RPMI8226 (cell line): ENCODE measurements at places on chromosomes 4 and X.

DNA sequence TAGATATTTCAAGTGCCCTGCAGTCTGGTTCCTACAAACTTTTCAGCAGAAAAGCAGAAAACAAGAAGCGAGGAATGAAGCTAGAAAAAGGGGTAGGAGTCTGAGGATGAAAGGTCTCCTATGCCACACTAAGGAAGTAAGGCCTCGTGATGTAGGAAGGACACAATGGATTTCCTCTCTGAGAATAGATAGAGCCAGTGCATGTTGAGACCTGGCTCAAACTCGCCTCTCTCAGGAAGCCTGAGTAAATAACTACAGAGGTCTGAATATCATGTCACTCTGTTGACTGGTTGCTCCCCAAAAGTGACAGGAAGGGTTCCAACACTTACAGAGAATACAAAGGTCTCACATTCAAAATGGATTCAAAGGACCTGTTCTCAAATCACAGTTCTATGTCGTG lies 93.3 kb downstream of the GRIA3 start:
- DNase-seq: no peak

DNA sequence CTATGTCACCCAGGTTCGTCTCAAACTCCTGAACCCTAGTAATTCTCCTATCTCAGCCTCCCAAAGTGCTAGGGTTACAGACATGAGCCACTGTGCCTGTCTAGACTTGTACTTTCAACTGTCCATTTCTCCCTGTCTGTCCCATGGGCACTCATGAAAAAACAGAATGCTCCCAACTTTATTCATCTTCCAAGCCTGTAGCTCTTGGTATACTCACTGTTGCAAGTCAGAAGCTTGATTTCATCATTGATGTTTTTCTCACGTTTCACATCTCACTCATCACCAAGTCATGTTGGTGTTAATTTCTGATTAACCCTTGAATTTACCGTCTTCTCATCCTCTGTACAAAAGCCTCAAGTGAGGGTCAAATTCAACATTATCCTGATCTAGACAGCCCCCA lies 7.3 kb upstream of the SRP72 start:
- DNase-seq: no peak

DNA sequence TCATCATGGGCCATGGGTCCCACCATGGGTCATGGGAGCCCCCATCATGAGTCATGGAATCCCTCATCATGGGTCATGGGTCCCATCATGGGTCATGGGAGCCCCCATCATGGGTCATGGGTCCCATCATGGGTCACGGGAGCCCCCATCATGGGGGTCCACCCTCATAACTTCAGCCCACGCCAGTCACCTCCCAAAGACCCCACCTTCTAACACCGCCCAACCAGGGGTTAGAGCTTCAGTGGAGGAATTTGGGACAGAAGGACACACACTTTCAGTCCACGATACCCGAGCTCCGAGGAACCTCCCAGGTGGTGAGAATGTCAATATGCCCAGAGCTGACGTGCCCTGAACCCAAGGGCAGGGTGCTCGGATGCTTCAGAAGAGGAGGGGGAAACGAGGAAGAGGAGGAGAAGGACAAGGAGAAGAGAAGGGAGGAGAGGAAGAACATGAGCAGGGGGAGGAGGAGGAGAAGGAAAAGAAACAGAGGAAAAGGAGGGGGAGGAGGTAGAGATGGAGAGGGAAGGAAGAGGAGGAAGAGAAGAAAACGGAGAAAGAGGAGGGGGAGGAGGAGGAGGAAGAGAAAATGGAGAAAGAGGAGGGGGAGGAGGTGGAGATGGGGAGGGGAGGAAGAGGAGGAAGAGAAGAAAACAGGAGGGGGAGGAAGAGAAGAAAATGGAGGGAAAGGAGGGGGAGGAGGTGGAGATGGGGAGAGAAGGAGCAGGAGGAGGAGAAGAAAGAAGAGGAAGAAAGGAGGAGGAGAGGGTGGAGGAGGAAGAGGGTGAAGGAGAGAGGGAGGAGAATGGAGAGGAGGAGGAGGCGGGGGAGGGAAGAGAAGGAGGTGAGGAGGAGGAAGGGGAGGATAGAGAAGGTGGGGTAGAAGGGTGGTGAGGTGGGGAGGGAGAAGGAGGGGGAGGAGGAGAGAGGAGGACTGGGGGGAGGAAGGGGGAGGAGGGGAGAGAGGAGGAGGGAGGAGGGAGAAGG lies 17.7 kb downstream of the IL3RA start:
- DNase-seq: no peak

- DNase-seq: no peak
Observed at GRCh38 chr4:3355266-3355748, 62.5 kb downstream of the RGS12 start.

- no peak for DNase-seq
Observed at GRCh38 chrX:151912221-151912620, 468 bp upstream of the MAGEA4 start.

GRCh38 chr4:166802346-166802745 lies 431.9 kb downstream of the SPOCK3 start:
- no peak for DNase-seq

DNA sequence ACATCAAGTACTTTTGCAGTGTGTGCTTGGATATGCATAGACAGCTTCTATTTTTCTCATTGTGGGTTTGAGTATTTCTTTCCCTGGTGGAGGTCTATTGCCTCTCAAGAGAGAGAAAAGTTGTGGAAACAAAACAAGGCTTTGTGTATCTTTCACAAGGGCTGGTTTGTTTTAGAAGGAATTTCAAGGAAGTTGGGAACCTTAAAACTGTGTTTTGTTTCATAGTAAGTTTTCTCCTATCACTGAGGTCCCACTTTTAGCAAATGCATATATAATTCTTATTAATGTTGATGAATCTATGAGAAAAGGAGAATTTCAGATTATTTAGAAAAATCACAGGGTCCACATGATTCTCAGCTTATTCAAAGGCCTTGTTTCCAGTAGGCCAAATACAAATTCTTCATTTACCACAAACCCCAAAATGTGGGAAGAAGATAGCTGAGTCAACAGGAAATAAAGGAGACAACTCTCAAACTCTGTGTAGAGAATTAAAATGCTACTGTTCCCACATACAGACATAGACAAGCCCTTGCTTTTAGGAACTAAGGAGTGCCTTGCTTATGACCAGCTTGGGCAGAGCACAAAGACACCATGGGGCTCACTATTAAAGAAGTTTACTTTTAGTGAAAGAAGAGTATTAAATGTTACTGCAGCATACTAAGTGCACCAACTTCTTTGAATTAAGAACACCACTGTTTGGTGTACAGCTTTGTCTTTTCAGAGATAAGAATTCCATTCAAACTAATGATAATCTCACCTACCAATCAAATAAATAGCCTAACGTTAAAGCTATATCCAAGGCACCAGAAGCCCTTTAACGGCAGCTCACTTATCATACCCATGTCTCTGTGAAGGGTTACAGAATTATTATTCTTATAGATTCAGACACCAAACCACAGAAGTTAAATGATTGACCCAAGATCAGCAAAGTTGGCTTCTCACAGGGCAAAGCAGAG lies 177.4 kb upstream of the LEF1 start:
- no peak for DNase-seq

GRCh38 chr4:8725845-8726244 lies 133.3 kb downstream of the CPZ start:
- no peak for DNase-seq
